ENCODE measurements at places on chromosomes 2 and 18.
A peak's percentile ranks its signal among the peaks of the same experiment; 100 is the strongest.

DNA sequence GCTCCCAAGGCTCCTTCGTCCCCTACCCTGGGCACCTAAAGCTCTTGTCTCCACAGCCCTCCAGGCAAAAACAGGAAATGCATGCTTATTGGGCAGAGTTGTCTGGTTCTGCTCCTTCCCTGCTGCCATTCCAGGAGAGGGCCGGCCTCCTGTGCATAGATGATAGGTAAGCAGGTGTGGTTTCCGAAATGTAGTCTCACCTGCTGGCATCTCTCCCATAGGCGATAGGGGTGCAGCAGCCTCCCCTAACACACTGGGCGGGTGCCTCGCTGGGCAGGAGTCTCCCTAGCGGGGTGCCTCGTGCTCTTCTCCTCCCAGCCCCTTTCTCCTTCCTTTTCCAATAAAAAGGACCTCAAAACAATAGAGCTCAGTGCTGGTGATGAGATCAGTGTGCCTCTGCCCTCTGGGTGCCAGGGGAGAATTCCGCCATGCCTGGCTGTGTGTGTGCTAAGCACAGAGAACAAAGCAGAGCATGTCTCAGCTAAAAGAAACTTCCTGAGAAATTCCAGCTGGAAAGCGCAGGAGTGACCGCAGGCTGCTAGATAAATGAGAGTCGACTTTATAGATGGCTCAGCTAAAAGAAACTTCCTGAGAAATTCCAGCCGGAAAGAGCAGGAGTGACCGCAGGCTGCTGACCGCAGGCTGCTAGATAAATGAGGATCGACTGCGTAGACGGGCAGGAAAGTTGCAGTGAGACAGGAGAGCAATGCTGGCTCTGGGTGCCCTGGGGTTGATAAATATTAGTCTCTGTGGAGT is 11.3 kb upstream of the PXDN start:
- DNase-seq, result no peak

- DNase-seq, result no peak
Measured at GRCh38 chr18:24078391-24078790, 60.5 kb upstream of the CABYR start.

DNA sequence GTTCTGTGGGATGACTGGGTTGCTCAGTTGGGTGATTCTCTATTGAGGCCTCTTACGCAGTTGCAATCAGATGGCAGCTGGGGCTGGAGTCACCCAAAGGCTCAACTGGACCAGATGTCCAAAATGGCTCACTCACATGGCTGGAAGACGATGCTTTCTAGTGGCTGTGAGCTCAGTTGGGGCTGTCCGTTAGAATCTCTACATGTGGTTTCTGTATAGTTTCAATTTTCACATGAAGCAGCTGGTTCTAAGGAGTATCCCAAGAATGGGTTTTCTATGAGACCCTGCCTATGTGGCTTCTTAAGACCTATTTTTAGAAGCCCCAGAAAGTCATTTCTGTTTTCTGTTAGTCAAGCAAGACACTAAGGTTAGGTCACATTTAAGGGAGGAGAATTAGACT is 4.4 kb downstream of the XRCC5 start:
- no peak for DNase-seq

DNA sequence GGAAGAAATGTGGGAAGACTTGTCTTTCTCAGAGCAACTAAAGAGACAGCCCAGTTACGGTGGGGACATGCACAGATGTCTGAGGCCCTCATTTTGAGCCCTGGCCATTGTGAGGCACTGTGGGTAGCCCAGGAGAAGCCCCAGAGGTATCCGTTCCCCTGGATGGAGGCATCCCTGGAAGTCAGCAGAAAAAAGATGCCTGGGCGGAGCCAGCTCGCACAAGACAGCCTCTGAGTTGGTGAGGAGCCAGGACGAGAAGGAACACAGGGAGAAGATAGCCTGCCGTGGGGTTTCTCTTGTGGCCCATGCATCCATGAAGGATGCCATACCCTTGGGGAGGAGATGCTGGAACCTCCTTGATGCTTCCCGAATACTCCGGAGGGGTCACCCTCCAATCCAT is 56.9 kb upstream of the SEMA4C start:
- DNase-seq, result no peak

DNA sequence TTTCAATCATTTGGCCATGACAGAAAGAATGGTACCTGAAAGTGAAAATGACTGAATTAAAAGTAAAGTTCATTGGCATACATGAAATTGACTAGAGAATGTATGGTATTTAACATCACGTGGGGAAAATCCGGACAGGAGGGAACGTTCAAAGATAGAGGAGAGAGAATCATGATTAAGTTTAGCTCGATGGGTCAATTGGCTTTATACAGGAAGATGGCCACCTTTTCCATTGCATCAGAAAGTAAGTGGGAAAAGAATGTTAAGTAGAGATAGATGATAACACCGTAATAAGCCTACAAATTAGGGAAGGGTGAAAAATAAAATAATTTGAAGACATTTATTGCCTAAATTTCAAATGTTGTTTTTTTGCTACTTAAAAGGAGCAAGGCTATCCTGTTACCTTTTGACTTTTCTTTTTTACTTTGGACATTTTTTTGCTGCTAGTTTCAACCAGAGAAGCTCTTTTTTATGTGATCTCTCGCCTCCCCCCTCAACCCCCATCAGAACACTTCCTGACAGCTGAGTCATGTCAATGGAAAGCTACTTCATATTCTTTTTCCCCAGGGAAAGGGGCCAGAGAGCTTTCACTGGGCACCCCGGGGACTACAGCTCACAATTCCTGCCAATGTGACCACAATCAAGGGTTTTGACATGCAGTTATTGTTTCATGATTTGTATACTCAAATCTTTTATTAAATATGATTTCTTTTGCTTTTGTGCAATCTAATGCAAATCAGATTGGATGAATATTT is 767 bp upstream of the CCDC102B start:
- DNase-seq, result no peak

DNA sequence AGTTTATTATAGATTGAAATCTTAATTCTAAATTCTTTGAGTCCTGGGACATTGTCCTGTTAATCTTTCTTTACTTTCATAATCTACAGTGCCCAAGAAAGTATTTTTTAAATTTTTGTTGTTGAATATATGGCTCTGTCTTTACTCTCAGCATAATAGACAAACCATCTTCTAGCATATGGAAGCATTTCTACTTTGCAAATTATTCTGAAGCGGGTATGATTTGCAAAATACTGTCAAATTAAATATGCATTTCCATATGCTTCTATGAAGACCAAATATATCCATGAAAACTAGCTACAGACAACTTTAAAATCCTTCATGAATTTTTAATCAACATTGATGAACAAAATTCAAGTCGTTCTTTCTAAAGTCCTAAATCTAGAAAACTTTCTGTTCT is 117.2 kb downstream of the KYNU start:
- DNase-seq, result no peak

GRCh38 chr2:27016801-27017325 is 15.9 kb upstream of the TMEM214 start:
- peak; percentile 14 for DNase-seq

- DNase-seq, result no peak
Measured at GRCh38 chr2:82412021-82412420, 2047.1 kb downstream of the SUCLG1 start.

GRCh38 chr2:28648671-28649395 is 102.8 kb upstream of the PPP1CB start:
- DNase-seq, result no peak

- DNase-seq, result no peak
Measured at GRCh38 chr18:58208207-58208932, 164.3 kb downstream of the NEDD4L start.

- no peak for DNase-seq
Measured at GRCh38 chr2:190420801-190421200, 12.6 kb downstream of the MFSD6 start.

DNA sequence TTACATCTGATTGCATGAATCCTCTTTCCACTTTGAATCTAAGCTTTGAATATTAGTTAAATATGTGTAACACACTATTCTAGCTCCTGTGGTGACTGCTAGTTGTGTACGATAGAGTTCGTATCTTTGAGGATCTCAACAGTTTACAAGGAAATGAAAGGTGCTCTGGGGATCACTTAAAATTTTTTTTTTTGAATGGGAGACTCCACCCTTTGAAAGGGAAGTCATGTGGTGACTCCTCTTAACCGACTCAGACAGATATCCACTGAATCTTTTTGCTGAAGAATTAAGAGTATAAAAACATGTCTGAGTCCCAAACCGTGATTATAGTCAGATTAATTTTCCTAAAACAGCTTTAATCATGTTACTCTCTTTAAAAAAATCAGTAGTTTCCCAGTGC is 4.0 kb downstream of the CLIP4 start:
- DNase-seq, result no peak

DNA sequence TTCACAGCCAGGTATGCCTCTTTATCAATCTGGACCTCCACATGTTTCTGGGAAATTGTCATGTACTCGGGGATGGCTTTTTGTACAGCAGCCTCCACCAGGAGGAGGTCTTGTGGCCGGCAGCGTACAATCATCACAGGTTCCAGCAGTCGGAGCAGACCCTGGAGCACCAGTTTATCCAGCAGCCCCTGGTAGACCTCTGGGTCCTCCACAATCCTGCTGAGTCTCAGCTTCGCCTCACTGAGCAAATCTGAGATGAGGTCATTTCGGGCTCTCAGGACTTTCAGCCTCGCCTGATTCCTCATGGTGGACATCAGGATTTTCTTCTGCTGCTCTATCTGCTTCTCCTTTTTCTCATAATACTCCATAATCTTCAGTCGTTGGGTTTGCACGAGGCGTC is 32.8 kb downstream of the TMEM247 start:
- DNase-seq, result no peak

GRCh38 chr2:223538920-223539440 is 63.2 kb downstream of the SCG2 start:
- DNase-seq, result no peak

DNA sequence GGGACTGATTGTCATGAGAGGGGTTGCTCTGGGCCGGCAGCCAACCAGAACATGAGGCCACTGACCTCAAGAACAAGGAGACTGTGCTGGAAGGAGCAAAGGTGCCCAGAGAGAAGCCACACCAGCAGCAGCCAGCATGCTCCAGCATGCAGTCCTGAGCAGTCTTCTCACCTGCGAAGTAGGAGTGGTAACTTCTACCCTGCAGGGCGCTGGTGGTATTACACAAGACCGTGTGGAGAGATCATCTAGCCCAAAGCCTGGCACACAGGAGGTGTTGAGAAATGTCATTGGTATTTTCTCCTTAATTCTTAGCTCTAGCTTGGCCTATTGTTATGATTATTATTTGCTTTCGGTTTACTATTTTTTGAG is 132.7 kb downstream of the TSN start:
- DNase-seq, result no peak

GRCh38 chr2:150695451-150696135 is 208.1 kb upstream of the RND3 start:
- DNase-seq, result no peak

GRCh38 chr2:145043399-145043834 is 523.5 kb upstream of the ZEB2 start:
- no peak for DNase-seq

DNA sequence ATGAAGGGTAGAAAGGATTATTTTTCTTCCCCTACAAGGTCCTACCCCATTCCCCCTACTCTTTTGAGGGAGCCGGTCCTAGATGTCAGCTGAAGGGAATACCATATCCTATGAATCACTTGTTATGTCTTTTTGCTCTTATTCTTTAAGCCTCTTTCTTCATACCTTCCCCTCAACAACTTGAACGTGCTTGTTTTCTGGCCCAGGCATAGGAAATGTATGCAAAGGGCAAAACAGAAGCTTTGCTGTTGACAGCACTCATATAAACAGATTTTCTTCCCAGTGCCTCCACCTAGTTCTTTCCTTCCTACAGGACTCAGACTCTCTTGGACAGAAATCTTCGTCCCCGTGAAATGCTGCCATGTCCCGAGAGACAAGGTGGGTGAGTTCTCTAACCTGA is 64.6 kb downstream of the TMEM17 start:
- DNase-seq, result no peak

- no peak for DNase-seq
Measured at GRCh38 chr2:5519286-5519685, 172.9 kb upstream of the SOX11 start.

- DNase-seq, result no peak
Measured at GRCh38 chr2:14903709-14904374, 271.3 kb downstream of the LRATD1 start.

DNA sequence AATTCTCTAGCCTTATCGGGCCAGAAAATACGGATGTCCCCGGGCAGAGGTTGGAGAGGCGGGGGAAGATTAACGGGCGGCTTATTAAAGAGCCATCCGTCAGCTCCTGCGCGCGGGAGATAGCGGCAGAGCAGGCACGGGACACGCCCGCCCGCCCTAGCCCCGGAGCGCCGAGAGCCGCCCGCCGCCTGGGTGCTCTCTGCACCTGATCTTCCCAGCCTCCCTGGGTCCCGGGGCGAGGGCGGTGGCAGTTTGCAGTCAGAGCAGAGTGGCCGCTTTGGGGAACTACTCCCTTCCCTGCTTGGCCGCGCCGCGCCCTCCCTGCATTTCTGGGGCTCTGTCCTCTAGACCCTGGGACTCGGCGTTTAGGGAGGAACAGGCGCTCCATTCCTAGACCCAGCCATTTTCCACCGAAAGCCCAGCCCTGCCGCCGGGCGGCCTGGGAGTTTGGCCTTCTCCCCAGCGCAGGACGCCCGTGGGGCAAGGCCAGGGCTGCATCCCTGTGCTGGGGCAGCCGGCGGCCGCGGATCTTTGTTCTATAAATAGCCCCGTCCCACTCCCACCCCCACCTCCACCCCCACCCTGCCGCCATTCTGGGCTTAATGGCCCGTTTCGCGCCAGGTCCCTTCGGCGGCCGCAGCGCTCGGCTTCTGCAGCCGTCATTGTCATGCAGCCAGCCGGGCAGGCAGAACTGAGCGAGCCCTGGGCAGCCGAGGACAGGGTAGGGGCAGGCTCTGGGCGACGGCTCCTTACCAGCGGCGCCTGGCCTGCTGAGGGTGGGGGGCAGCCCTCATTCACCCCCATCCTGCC is 6.6 kb downstream of the GAD1 start:
- no peak for DNase-seq

GRCh38 chr2:124081154-124081716 is 56.1 kb downstream of the CNTNAP5 start:
- no peak for DNase-seq

GRCh38 chr18:59426855-59427254 is 67.8 kb upstream of the LMAN1 start:
- no peak for DNase-seq

DNA sequence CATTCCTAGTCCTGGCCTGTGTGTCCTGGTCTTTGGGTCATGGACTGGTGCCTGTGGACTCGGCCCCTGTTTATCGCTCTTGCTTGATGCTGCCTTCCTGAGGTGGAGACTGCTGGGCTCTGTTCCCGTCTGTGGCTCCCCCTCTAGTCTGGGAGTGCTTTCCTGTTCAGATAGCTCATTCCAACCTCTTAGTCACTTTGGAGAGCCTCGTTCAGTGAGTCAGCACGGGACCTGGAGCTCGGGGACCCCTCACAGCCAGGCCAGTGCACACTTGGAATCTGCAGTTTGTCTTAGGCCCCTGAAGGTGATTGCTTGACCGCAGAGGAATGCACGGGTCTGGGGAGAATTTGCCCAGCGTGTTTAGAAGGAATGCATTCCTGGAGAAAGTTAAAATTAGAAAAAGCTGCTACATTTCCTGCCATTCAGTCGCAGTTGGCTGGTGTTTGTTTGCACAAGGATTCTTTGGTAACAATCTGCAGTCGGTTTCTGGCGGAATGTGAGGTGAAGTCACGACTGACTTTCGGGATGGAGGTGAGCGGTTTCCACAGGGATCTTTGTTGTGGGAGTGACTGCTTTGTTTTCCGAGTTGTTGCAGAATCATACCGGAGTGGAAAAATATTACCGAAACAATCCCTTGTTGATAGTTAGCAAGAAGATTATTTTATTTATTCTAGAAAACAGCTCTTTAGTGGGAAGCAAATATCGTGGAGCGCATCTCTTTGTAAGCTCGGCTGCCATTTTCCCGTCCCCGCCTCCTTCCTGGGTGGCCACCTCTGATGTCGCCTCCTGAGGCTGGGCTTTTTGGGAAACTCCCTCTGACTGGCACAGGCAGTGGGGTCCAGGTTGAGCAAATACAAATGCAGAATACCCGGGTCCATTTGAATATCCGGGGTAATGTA is 29.6 kb downstream of the SH3BP4 start:
- no peak for DNase-seq
